ENCODE measurements at places on chromosomes 5 and 9.

- no peak for DNase-seq
These were observed 77.3 kb upstream of the ITGA1 start for GRCh38 chr5:52710310-52710971.

DNA sequence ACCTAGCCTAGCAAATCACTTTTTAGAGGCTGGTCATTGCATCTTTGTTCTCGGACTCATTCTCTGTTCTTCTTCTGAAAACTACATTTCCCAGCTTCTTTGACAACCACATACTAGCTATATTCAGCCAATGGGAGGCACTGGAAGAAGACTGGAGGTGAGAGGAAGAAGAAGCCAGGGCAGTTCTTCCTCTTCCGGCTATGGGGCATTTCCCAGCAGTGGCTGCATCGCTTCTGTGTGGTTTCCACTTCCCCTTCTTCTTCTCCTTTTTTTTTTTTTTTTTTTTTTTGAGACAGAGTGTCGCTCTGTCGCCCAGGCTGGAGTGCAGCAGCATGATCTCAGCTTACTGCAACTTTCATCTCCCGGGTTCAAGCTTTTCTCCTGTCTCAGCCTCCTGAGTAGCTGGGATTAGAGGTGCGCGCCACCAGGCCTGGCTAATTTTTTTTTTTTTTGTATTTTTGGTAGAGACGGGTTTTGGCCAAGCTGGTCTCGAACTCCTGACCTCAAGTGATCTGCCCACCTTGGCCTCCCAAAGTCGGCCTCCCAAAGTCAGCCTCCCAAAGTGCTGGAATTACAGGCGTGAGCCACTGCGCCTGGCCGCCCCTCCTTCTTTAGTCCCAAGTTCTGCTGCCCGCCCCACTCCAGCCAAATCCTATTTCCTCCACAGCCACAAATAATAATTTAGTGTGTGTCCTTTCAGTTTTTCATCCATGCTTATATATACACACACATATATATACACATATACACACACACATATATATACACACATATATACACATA lies 6.9 kb upstream of the UBAP1 start:
- DNase-seq, result no peak

DNA sequence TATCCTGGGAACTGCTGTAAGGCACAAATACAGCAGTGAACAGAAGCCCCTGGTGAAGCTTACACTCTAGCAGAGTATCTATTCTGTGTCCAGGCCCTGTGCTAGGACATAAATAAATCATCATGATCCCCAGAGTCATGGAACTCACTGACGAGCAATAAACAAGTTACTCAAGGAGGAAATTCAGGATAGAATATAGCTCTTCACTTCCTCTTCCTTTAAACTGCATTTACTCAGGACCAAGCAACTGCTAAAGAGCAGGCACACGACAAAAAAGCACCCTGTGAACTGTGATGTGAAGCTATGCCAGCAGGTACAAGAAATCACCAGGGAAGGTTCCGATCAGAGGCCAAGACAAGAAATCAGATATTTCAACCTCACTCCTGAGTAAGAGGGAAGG lies 47.8 kb upstream of the NR5A1 start:
- DNase-seq, result no peak

DNA sequence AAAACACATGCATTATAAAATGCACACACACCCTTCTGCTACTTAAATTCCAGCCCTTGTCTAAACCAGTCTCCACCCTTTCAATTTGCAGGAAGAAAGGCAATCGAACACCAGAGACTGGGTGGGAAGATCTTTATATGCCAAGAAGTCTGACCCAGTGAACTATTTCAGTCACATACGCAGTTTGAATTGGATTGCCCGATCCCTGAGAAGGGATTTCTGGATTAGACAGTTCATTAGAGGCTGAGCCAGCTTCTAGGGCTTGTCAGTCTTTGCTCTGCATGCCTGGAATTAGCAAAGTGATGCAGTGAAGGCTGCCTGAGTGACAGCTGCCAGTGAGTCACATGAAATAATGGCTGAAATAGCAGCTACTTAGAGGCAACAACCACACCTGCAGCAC lies 159.9 kb downstream of the PPP2R2B start:
- no peak for DNase-seq

- no peak for DNase-seq
These were observed 300.0 kb upstream of the TAS2R1 start for GRCh38 chr5:9930156-9930555.
